ENCODE measurements at places on chromosomes 5 and 9. TPM values are rescaled to one million over a fixed set of nuclear protein-coding genes. Genes with fewer than 3 reads are reported as not detected.

DNA sequence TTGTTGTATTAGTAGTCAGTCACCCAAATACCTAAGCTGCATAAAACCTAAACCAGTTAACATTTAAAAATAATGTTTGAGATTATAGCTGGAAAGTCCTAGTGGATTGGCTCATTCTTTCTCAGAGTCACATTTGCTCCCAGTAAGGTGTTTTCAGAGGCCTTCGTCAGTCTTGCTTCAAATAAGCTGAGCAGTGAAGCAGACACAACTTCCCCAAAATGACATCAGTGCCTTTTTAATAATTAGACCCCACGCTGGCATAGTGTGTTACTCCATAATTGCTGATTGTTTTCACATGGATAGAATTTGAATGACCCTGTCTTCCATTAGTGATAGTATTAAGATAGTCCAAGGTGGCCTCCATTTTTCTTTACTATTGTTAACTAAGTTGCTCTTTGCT is 245.8 kb downstream of the PJA2 start:
- no peak for DNase-seq

DNA sequence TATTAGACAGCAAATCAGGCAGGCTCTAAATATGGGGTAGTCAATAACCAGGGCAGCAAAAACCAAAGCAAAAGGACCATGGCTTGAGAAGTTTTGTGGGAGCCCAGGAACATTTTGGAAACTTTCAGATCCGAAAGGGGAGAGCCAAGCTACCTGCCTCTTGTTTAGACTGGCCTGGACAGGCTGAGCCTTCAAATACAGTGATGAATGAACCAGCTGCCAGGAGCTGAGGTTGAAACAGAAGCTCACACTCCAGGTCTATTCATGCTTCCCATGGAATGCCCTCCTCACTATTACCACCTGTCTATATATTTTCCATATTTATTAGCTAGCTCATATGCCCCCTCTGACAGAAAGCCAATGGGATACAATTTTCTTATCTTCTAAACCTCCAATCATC is 150.8 kb upstream of the SLC44A1 start:
- no peak for DNase-seq

DNA sequence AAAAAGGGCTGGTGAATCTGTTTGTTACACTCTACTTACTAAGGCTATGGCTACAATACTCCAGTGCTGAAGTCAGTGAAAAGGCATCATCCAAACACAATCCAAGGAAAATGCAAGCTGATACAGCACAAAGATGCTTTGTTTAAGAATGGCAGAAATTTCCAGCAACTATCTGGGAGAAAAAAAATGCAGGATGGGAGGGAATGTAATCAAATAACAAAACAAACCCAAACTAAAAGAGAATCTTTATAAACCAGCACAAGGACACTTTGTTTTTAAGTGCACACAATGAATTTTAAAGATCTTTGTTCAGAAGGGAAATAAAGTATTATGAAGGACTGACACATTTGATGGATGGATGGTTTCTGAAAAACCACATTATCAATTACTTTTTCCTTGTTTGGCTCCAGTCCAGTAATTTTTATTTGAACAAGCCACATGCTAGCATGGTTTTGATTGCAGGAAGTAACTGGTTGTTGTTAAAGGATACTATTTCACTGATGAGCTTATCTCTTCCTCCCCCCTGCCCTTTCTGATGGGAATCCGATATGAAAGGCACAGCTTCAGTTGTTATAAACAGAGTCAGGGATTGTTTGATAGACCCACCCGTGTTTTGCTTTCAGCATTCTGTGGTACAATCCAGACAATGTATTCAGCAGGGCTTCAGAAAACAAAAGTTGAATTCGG is 12.1 kb upstream of the TLE4 start:
- no peak for DNase-seq

DNA sequence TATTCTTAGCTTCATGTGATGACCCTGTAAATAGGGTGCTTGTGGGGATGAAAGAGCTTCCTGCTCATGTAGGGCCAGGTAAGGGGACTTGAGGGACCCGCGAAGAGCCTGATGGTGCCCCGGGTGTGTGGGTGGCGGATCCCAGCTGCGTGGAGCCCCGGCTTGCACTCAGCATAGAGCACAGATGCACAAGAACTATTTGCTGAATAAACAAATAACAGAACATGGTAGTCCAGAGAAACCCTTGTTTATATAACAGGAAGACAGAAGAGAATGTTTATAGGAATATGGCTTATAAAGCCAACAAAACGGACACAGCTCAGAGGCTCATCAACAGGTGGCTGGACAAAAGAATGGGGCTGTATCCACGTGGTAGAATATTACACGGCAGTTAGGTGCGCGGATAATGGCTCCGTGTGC is 106.9 kb upstream of the COL5A1 start:
- no peak for DNase-seq

DNA sequence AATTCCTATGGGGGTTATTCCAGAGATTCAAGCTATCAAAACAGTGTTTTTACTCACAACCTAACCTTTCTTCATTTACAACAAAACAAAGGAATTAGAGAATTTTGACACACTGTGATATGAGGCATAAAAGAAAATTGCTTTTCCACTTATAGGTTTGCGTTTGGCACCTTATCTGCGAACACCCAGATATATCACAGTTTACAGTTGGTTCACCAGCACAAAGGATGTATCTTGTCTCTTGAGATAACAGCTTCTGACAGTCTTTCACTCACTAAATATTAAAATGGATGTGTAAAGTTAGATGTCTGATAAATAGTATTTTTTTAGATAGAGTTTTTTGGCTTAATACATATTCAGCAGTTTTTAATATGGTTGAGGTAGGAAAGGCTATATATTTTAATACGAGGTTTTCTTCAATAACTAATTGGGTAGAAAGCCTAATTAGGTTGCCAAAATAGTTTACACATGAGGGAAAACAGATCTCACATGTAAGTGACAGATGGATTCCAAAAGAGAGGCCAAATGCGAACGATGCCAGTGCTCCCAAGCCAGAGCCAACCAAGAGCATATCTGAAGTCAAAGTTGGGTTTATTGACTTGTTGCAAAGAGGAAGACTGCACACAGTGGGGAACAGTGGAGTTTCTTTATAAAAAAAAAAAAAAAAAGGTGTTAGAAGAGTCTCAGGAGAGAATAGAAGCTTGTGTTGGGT is 1495.2 kb downstream of the MAT2B start:
- no peak for DNase-seq

The DDX4 gene
- not detected for polyA plus RNA-seq

The OR2K2 gene
- polyA plus RNA-seq, result not detected

DNA sequence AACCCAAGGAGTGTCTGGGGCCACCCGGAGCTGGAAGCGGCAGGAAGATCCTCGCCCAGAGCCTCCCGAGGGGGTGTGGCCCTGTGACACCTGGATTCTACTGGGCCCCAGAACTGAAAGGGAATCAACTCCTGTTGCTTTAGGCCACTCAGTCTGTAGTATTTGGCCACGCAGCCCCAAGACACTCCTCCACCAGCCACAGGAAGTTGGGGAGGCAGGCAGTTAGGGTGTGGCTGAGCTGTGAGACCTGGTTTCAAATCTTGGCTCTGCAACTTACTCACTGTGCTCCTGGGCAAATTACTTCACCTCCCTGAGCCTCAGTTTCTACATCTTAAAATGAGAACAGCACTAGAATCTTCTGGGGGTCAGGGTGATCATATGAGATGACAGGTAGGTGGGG is 119.8 kb upstream of the PPP1R26 start:
- no peak for DNase-seq

The ARL14EPL gene
- polyA plus RNA-seq, result not detected

DNA sequence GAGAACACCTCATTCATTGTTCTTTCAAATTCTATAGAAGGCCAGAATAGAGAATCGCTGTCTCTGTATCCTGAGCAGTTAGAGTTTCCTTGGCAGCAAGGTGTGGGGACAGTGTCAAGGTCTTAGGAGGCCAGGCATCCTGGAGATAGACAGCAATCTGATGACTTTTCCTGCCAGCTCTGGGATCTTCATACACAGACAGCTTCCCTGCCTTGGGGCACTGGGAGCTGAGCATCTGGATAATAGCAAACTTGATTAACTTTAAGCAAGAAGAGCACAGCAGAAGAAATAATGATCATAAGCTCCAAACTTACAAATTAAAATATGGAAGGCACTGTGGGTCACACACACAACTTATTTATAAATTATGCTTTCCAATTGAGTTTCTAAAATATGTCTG is 86.1 kb upstream of the STK32A start:
- DNase-seq, result no peak
